Activated CD4-positive, CD25-positive, alpha-beta regulatory T cell treated with anti-CD3 and anti-CD28 coated beads, Interleukin-2, amount 50 U/mL, for 72 hours (primary cell): ENCODE measurements at places on chromosomes 3 and 15.
A peak's percentile ranks its signal among the peaks of the same experiment; 100 is the strongest.

- no peak for DNase-seq
Measured at GRCh38 chr15:88447206-88447605, 20.0 kb downstream of the MRPL46 start.

- no peak for DNase-seq
Measured at GRCh38 chr15:50112488-50113186, 6.4 kb downstream of the ATP8B4 start.

- no peak for DNase-seq
Measured at GRCh38 chr3:52046902-52047239, 9.5 kb downstream of the DUSP7 start.

DNA sequence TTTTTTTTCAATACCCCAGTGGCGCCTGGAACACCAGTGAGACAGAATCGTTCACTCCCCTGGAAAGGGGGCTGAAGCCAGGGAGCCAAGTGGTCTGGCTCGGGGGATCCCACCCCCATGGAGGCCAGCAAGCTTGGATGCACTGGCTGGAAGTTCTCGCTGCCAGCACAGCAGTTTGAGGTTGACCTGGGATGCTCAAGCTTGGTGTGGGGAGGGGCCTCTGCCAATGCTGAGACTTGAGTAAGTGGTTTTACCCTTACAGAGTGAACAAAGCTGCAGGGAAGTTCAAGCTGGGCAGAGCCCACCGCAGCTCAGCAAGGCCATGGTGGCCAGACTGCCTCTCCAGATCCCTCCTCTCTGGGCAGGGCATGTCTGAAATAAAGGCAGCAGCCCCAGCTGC is 276.2 kb upstream of the CNTN6 start:
- no peak for DNase-seq

DNA sequence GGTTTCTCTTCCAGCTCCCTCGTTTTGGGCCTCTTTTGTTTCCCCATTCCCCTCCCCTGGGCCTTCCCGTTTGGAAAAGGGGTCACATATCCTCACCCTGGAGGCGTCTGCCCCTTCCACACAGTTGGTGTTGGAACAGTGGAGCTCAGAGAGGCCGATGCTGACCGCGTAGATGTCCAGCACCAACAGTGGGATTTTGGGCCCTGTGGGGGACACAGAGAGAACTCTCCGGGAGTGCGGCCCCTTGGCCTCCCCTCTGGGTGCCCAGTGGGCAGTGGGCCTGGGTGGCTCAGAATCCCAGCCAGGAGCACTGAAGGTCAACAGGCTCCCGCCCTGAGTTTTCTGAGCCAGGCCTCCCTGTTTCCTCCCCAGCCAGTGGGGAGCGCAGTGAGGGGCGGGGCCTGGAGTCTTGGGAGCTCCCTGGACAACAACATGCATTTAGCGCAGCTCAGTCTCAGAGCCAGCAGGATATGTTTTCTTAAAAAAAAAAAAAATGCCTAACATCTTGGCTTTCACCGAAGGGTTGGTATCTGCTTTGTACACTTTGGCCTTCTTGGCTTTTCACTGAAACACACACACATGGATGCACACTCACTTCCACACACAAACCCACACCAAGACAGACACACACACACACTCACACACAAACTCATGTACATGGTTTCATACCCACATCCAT is 670 bp upstream of the ISLR start:
- DNase-seq: peak; percentile 15
